ENCODE measurements at places on chromosomes 3 and 15.

DNA sequence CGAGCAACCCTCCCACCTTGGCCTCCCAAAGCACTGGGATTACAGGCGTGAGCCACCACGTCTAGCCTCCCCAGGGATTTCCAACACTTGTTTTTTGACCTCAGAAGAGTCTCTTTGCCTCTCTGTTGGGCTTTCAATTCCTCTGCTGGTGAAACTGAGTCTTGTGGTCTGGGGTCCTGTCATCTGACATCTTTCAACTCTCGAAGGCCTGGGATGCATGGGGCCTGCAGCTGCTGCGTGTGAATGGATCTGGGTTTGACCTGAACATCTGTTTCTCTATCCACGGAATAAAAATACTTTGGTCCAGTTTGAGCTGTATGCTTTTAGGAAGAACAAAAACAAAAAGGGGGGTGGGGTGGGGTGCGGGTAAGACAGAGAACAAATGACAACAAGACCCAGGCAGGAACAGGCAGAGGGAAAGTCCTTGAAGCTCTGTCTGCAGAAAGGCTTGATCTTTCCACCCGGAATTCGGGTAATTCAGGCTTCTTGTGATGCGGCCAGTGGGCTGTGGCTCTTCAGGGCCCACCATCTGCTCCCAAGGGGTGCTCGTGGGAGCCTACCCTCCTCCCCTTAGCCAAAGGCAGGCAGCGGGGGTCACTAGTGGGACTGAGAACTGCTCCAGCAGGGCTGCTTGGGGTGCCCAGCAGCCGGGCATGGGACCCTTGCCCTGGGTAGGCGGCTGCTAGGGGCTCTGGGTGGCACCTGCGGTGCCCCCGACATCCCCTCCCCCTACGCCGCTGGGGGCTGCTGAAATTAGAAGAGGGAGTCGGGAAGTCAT is 71.5 kb downstream of the SLC12A8 start:
- no peak for DNase-seq

- no peak for DNase-seq
Measured at GRCh38 chr3:122310361-122310760, 14.7 kb upstream of the CSTA start.

DNA sequence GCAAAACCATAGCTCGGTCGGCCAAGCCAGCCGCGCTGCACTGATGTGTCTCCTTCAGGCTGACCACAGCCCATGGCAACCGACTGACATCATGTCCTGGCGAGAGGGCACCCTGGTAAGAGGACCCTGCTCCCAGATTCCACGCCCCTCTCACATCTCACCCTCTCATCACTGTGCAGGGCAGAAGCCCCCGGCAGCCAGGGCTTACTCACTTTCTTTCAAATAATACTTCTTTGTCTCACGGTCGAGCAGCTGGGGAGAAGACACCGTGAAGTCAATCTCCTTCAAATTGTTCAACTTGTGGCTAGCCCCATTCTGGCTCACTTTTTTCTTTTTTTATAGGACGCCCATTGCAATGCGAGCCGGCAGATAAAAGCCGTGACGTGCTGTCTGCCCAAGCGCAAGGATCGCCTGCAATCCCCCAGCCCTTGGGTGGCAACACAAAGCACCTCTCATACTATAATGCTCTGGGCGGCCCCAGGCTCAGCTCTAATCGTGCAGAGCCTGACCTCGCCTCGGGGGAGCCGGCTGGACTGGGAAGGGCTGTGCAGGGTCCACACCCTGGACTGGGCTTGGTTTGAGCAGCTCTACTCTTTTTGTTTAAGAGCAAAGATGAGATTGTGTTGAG is 33.6 kb downstream of the VGLL4 start:
- DNase-seq, result no peak

DNA sequence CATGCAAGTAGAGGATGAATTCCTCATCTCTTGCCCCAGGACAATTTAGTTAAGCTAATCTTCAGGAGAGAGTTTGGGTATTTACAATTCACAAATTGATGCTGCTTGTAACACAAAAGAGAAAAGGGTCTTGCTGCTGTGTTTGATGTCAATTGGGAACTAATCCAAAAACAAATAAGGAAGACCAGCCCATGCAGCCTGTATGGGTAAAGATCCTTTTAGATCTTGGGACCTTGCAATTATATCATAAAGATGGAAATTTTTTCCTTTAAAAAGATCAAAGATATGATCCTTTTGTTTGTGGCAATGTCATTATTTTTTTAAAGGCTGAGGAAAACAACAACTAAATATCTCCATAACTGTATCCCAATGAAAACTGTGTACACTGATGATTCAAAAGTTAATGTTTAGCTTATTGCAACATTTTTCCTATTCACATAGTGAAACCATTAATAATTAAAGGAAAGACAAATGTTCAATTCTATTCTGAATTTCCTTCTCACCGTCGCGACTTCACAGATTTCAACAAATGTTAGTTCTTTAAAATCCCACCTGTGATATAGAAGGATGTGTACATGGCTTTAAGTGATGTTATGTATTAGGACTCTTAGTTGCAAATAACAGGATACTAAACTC is 40.2 kb downstream of the TMEM212 start:
- DNase-seq, result no peak

GRCh38 chr3:16432714-16433113 is 80.8 kb downstream of the RFTN1 start:
- DNase-seq, result no peak

- DNase-seq, result no peak
Measured at GRCh38 chr3:123376451-123377242, 72.2 kb downstream of the ADCY5 start.

DNA sequence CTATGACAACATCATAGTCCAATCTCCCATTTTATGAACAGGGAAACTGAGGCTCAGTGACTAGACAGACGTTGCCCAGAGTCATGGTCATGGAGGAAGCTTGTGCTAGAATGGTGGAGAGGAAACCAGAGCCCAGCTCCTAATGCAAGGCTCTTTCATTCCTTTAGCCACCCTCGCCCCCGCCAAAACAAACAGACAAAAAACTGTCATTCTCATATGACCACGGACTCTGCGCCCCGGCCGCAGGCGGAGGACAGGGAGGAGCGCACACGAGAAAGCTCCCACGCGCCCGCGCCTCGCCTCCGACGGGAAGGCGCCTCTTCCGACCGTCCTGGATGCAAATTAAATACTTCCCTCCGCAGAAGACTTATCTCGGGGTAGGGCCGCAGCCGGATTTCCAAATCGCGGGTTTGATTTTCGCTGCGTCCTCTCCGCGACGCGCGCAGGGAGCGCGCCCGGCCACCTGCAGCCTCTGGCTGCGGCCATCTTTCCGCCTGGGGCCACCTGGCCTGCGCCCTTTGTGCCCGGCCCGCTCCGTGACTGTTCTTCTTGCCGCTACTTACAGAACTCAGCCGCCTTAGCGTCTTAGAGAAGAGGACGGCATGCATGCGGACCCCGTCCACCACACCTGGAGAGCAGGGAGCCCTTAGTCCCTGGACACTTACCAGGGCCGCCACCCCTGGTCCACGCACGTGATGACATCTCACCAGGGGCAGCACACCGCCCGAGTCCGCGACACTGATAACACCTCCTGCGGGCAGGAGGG is 670 bp upstream of the ATP13A3 start:
- DNase-seq, result no peak

GRCh38 chr3:170724599-170725280 is 138.9 kb upstream of the SLC7A14 start:
- no peak for DNase-seq

GRCh38 chr3:175521406-175521805 is 662.3 kb downstream of the NAALADL2 start:
- DNase-seq, result no peak

DNA sequence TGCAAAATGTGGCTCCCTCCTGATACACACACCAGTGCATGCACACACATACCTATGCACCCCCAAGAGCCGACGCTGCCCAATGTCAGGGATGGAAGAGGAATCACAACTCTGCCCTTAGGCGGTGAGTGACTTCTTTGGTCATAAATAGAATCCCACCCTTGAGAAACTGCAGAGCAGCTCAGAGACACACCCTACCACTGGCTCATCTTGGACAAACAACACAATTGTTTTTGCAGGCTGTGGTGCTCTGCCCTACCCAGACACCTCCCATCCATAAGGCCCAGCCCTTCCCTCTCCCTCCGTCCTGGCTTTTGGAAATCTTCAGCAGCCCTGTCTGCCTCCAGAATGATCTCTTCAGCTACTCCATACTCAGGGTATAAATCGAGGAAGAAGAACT is 73.8 kb upstream of the HRH1 start:
- DNase-seq, result no peak
